ENCODE measurements at places on chromosomes 7 and 10.
A peak's percentile ranks its signal among the peaks of the same experiment; 100 is the strongest.

GRCh38 chr7:149209518-149210269 is 14.3 kb downstream of the ZNF282 start:
- no peak for DNase-seq

GRCh38 chr10:67665491-67665890 is 30.5 kb downstream of the CTNNA3 start:
- peak; percentile 22 for DNase-seq

GRCh38 chr7:116329686-116330503 is 119.6 kb downstream of the TES start:
- DNase-seq: no peak

GRCh38 chr7:141463986-141464385 is 87.2 kb upstream of the AGK start:
- no peak for DNase-seq

DNA sequence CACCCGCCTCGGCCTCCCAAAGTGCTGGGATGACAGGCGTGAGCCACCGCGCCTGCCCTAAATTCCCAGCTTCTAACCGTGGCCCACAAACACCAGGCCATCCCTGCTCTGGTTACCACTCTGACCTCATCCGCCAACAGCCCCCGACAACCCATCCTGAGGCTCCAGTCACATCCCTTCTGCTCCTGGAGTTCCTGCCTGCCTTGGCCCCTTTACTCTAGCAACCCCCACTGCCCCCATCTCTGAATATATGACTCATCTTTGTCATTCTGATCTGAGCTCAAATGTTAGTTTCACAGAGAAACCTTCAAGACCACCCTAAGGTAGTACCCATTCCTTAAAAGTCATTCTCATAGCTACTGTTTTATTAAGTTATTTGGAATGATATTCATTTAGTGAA is 26.6 kb downstream of the RHEB start:
- DNase-seq: no peak

GRCh38 chr7:33448035-33448434 is 318.7 kb downstream of the BBS9 start:
- DNase-seq: no peak

DNA sequence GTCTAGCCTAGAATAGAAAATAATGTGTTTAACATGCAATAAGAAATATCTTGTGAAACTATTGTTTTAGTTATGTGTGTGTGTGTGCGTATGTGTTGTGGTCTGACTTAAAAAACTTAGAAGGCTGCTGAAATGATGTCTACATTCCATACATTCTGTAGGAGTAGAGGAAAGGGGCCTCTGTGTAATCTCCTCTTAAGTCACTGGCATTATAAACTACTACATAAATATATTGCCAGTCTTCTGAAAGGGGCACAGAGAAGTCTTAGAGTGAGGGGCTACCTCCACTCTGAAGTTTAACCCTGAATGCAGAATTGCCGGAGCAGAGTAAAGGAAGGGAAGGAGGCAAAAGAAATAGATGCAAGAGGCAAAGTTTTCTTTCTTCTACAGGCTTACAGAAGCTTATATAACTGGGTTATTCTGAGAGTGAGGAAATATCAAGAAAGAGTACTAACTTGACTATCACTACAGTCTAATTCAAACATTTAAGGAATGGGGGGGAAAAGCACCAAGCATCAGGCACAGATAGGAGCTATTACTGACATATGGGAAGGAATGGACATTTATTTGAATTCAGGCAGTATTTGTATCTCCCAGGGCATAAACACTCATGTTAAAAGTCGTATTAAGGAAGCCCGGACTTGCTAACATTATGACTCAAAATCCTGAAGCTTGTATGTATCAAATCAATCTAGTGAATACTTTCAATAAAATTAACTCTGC is 75.7 kb downstream of the DNAJC1 start:
- no peak for DNase-seq

DNA sequence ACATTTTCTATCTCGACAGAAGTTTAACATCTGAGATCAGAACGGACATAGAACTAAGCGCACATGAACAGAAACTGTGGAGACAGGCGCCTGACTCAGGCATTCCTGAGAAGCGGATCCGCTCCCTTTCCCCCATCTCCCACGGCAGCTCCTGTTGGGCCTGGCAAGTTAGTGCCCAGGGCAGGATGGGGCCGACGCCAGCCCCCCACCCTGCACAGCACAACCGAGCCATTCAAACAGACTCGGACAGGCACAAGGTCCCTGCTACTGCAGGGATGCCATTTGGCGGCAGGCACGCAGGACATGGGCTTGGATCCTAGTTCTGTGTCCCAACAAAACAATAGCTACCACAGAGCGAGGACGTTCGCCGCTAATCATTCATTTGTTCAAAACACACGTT is 271.8 kb downstream of the USP6NL start:
- DNase-seq: no peak

GRCh38 chr7:50266635-50267386 is 37.7 kb upstream of the IKZF1 start:
- no peak for DNase-seq

GRCh38 chr10:70551971-70552422 is 50.5 kb downstream of the PRF1 start:
- no peak for DNase-seq

DNA sequence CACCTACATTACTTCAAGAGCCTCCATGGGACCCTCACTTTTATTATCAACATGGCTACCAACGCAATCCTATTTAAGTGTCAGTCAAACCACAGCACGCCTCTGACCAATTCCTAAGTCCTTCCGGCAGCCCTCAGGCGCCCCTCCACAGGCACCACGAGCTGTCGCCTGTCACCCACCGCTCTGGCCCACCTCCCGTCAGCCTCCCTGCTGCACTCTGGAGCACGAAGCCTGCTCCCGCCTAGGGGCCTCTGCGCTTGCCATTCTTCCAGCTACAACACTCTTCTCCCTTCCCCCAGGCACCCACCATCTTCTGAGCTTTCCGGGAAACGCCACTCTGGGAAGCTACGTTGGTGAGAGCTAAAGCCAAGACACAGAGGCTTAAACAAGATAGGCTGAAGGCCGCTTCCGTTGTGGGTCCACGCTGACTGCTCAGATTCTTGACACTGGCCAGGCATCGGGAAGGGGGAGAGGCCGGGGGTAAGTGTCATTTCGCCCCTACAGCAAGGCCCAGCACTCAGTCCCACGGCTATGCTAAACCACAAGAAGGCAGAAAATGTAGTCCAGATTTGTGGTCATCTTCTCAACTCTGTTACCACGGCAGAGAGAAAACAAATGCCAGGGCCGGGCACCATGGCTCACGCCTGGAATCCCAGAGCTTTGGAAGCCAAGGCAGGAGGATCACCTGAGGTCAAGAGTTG is 56.7 kb downstream of the GNA12 start:
- DNase-seq: no peak

GRCh38 chr10:73073627-73074026 is 23.0 kb downstream of the P4HA1 start:
- DNase-seq: no peak

- no peak for DNase-seq
Observed at GRCh38 chr10:45419676-45420025, 45.6 kb downstream of the ALOX5 start.

- no peak for DNase-seq
Observed at GRCh38 chr10:91610444-91610843, 22.4 kb downstream of the PPP1R3C start.

GRCh38 chr10:73879296-73880173 is 5.2 kb upstream of the CAMK2G start:
- DNase-seq: peak; percentile 68

DNA sequence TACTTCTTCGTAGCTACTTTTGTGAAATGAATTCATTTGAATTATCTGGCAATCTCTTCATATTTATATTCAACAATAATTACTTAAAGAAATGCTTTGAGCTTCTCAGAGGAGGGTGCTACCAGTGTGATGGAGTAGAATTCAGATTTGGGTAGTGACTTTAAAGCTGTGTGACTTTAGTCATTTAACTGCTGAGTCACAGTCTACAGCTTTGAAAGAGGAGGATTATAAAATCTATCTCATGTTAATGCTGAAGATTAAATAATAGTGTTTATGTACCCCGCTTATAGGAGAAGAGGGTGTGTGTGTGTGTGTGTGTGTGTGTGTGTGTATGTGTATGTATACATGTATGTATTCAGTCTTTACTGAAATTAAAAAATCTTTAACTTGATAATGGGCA is 68.2 kb downstream of the CFTR start:
- DNase-seq: no peak

DNA sequence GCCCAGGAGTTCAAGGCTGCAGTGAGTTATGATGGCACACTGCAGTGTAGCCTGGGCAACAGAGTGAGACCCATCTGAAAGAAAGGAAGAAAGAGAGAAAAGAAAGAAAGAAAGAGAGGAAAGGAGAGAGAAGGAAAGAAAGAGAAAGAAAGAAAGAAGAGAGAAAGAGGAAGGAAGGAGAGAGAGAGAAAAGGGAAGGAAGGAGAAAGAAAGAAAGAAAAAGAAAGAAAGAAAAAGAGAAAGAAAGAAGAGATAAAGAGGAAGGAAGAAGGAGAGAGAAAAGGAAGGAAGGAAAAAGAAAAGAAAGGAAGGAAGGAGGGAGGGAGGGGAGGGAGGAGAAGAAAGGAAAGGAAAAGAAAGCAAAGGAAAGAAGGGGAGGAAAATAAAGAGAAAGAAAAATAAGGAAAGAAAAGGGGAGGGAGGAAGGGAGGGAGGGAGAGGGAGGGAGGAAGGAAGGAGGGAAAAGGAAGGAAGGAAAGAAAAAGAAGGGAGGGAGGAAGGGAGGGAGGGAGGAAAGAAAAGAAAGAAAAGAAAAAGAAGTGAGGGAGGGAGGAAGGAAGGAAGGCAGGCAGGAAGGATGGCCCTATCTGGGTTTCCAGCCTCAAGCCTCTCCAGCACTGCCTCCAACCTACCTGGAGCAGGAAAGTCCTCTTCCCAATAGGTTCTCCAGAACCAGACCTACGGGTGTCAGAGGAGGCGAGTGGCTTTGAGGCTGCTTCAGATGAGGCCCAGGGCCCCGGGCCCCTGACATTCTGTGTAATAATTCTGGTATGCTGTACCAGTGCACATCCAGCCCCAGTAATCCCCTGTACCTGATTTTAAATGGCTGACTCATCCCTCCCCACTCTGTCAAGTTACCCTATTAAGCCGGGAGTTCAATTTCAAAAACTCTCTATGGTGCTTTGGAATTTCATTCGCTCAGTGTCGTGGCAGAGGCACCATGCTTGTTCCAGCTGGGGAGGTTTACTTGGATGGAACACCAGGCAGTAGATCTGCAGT is 6.8 kb upstream of the PARD3 start:
- no peak for DNase-seq

- DNase-seq: no peak
Observed at GRCh38 chr10:75995041-75995430, 563.6 kb downstream of the LRMDA start.

- no peak for DNase-seq
Observed at GRCh38 chr7:17822547-17823173, 117.6 kb downstream of the SNX13 start.

GRCh38 chr10:6813856-6814255 is 233.8 kb upstream of the PRKCQ start:
- DNase-seq: no peak

DNA sequence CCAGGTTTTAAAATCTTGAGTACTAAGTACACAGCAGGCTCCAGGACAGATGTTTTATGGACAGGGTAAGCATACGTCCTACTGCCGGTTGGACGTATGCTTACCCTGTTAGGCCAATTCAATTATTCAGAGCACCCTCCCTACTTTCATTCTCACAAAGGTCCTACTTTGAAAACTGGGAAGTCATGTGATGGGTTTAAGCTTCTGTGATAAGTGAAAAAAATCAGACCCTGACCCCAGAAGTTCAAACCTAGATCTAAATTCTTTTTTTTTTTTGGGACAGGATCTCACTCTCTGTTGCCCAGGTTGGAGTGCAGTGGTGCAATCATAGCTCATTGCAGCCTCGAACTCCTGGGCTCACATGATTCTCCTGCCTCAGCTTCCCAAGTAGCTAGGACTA is 55.2 kb downstream of the HIPK2 start:
- DNase-seq: no peak

DNA sequence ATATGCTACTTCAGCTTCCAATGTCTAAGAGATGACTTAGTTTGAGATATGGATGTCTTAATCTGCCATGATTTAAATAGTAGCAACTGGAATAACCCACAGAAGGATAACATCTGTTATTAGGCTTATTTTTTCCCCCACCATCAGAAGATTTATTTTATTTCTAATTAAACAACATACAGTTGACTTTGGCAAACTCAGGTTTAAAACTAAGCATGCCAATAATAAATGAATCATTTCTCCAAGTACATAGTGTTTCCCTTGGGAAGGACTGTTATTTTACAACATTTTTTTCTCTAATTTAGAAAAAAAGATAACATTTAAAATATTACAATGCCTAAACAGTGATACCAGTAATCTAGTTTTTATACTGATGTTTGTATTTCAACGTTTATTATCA is 58.4 kb downstream of the SFTPD start:
- no peak for DNase-seq

DNA sequence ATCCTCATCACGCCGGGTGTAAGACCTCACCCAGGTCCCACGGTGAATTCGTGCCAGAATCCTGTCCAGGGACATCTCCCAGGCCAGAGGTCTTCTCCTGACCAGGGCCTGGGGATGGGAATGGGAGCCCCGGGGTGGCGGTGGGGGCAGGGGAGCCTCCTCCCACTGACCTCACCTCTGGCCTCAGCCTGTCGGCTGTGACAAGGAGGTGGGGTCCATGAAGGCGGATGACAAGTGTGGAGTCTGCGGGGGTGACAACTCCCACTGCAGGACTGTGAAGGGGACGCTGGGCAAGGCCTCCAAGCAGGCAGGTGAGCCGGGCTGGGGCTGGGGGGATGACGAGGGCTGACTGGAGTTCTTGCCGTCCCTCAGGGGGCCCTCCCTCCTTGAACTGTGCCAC is 41.3 kb downstream of the TBATA start:
- DNase-seq: no peak

GRCh38 chr10:7625836-7626235 is 40.9 kb downstream of the ITIH5 start:
- no peak for DNase-seq

GRCh38 chr10:47041396-47042198 is 130.4 kb downstream of the PTPN20 start:
- DNase-seq: no peak

DNA sequence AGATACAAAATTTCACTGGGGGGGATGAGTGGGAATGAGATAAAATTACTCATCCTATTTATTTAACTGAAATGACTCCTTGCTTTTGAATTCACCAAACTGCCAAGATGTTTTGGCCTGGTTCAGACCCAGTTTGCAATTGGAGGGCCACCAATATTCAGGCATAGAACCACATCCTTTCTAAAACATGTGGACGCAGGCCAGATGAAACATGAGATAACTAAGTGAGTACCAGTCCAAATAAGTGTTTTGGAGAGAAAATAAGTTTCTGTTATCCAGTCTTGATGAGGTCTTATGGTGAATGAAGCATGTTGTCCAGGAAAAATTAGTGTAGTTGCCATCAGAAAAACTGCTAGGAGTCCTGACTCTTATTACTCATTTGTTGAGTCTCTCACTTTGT is 36.3 kb upstream of the PDK4 start:
- no peak for DNase-seq

GRCh38 chr10:103703941-103704919 is 151.1 kb downstream of the SH3PXD2A start:
- DNase-seq: no peak
